ENCODE measurements at places on chromosomes 4 and X. TPM values are rescaled to one million over a fixed set of nuclear protein-coding genes. Genes with fewer than 3 reads are reported as not detected.
A peak's percentile ranks its signal among the peaks of the same experiment; 100 is the strongest.

The TMEM47 gene
- 20.8 TPM for total RNA-seq

The ASMTL gene
- 20.3 TPM for total RNA-seq

The MAP9 gene
- total RNA-seq, result 31.0 TPM

The YY2 gene
- 2.4 TPM for total RNA-seq

The WNK3 gene
- total RNA-seq, result 1.9 TPM

The PRIMPOL gene
- 28.1 TPM for total RNA-seq

The REELD1 gene
- total RNA-seq, result 0.27 TPM

The EPGN gene
- not detected for total RNA-seq

The FHDC1 gene
- total RNA-seq, result 40.4 TPM

The TCP11X2 gene
- total RNA-seq, result not detected

The MAGEA2B gene
- not detected for total RNA-seq

GRCh38 chr4:140172960-140173359 is 19.0 kb upstream of the MAML3 start:
- H3K27ac ChIP-seq, result no peak overlapping the region
- no peaks in the 10 kb centered on the region for H3K4me1 ChIP-seq
- no peak overlapping the region for H3K4me3 ChIP-seq
- H3K36me3 ChIP-seq, result no peaks in the 10 kb centered on the region
- no peaks in the 10 kb centered on the region for H3K27me3 ChIP-seq

DNA sequence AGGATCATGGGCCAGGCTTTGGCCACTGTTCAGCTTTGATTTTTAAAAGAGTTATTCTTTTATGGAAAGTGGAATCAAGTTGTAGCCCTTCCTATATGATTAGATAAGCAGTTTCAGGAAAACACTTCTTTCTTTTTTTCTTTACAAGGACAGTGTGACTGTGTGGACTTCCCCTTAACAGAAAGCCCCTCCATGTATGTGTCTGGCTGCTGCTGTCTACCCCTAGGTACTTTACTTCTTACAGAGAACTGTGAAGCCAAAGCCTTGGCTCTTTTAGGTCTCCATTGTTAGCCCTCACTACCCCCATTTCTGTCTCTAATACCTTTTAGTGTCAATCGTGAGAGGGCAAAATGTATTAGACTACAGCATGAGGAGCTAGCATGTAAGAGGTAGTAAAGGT is 19.1 kb downstream of the VSIG1 start:
- no peaks in the 10 kb centered on the region for H3K4me1 ChIP-seq
- H3K36me3 ChIP-seq, result no peaks in the 10 kb centered on the region
- no peaks in the 10 kb centered on the region for H3K27me3 ChIP-seq

DNA sequence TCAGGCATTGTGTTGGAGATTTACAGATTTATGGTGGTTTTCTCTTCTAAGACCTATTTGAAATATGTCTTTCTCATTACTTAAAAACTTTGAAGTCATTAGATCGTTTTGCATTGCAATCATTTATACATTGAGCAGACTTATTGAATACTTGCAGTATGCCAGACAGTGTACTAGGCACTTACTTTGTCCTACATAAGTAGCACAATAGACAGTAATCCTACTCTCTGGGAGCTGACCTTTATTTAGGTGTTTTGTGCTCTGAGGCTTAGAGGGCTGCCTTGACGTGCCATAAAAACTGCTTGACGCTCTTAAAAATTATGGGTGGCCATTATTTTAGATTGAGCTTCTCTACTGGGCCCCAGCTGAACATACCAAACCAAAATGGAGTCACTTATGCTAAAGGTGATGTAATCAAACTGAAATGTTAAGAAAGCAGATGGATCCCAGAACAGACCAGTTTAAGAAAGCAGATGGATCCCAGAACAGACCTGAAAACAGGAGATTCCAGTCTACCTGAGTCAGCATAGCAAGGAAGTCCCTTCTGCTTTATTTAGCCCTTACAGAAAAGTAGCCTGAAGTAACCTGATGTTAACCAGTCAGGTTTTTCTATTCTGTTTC is 42.4 kb downstream of the PTTG2 start:
- peak overlapping the region; percentile 67 for H3K27ac ChIP-seq
- no peaks in the 10 kb centered on the region for H3K27me3 ChIP-seq
- H3K36me3 ChIP-seq, result no peaks in the 10 kb centered on the region
- peaks cover 31% of the 10 kb centered on the region for H3K4me1 ChIP-seq

- H3K27me3 ChIP-seq, result no peaks in the 10 kb centered on the region
- peaks cover 86% of the 10 kb centered on the region for H3K4me1 ChIP-seq
- H3K36me3 ChIP-seq, result no peaks in the 10 kb centered on the region
- DNase-seq, result no peak
- H3K27ac ChIP-seq, result peak overlapping the region; percentile 56
- H3K4me3 ChIP-seq, result peak overlapping the region; percentile 24
These were observed 5.7 kb downstream of the CD99 start for GRCh38 chrX:2696698-2697215.

- no peaks in the 10 kb centered on the region for H3K36me3 ChIP-seq
- no peak overlapping the region for H3K27ac ChIP-seq
- H3K4me3 ChIP-seq, result no peak overlapping the region
- no peak for DNase-seq
- no peaks in the 10 kb centered on the region for H3K27me3 ChIP-seq
These were observed 100.3 kb upstream of the NDST4 start for GRCh38 chr4:115213716-115214115.

- no peak overlapping the region for H3K27ac ChIP-seq
- no peaks in the 10 kb centered on the region for H3K4me1 ChIP-seq
- H3K4me3 ChIP-seq, result no peak overlapping the region
- no peak for DNase-seq
- H3K36me3 ChIP-seq, result no peaks in the 10 kb centered on the region
These were observed 1382.5 kb downstream of the C4orf33 start for GRCh38 chr4:130478406-130478805.

DNA sequence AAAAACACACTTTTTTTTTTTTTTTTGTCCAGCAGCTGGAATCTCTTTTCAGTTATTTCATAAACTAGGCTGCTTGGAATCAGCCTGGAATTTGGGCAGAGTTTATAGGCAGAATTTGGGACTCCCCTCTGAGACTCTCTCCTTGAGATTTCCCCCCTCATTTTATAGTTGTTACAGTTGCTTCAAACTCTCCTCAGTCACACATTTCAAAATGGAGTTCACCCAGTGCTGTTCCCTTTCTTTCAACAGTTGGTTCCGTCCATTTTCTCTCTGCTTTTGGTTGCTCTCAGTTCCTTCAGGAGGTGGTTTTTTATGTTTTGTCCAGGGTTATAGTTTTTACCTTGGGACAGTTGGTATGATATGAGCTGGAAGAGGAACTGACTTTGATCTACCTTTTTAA is 27.5 kb downstream of the NSD2 start:
- DNase-seq, result no peak
- H3K36me3 ChIP-seq, result peaks cover 13% of the 10 kb centered on the region
- peak overlapping the region; percentile 22 for H3K27ac ChIP-seq
- peaks cover under 1% of the 10 kb centered on the region for H3K4me1 ChIP-seq

DNA sequence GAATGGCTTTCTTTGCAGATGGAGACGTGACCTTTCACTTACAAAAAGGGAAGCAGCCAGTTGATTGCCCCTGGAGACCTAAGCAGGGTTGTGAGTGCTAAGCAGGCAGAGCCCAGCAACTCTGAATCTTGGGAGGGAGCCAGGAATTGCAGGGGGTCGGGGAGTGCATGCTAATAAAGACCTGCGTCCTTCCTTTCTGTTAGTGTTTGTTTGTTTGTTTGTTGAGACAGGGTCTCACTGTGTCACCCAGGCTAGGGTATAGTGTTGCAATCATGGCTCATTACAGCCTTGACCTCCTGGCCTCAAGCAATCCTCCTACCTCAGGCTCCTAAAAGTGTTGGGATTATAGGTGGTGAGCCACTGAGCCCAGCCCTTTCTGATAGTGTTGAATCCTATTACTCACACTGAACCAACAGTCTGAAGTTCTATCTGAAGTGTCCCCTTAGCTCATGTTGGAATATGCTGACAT is 137.4 kb downstream of the CEP135 start:
- no peaks in the 10 kb centered on the region for H3K4me1 ChIP-seq
- H3K36me3 ChIP-seq, result no peaks in the 10 kb centered on the region
- no peak overlapping the region for H3K4me3 ChIP-seq
- H3K27ac ChIP-seq, result no peak overlapping the region
- DNase-seq, result peak; percentile 32

GRCh38 chr4:19438233-19438632 is 813.5 kb upstream of the SLIT2 start:
- no peaks in the 10 kb centered on the region for H3K4me1 ChIP-seq
- no peak for DNase-seq
- no peak overlapping the region for H3K27ac ChIP-seq
- H3K27me3 ChIP-seq, result no peaks in the 10 kb centered on the region

DNA sequence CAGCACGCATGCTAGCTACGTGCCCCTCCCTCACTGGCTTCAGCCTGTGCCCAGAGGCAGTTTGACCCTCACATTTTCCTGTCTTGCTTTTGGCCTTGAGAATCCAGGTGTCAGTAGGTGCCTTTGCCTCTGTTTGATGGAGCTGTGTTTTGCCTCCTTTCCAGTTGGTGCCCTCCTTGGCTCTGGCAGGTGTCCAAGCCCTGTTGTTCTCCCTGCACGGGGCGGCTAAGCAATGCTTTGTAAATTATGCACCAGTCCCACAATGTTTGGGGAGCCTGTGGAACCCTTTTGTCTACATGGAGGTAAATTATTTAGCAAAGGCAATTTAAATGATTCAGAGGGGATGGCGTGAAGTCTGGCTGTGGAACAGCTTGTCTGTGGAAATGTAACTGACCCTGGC is 202.9 kb upstream of the BOD1L1 start:
- H3K27me3 ChIP-seq, result no peaks in the 10 kb centered on the region
- DNase-seq, result no peak
- no peaks in the 10 kb centered on the region for H3K4me1 ChIP-seq
- H3K4me3 ChIP-seq, result no peak overlapping the region
- H3K27ac ChIP-seq, result no peak overlapping the region
- no peaks in the 10 kb centered on the region for H3K36me3 ChIP-seq

DNA sequence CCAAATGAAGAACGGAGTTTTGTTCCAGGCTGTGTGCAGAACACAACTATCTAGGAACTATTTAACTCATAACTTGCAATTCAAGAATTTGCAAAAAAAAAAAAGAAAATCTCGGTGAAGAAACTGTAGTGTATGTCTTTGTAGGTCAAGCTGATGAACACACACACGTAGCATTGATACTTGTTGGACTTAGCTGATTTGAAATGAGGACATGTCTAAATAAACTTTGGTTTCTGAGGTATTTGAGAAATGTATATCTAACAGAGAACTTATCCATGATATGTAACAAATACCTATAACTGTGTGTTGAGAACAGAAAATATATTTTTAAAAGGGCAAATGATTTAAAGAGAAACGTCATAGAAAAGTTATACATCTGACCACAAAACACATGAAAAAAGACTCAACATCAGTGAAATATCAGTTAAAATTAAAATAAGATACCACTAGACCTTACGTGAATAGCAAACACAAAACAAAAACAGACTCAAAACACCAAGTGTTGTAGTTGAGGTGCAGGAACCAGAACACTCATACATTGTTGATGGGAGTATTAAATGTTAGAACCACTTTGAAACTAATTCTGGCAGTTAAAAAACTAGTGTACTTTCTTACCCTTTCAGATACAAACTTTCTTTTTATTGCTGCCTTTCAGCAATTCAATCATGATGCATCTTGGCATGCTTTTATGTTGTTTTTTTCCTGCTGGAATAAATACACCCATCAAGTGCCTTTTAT is 1535.8 kb upstream of the PCDH10 start:
- H3K27ac ChIP-seq, result no peak overlapping the region
- no peaks in the 10 kb centered on the region for H3K4me1 ChIP-seq
- no peaks in the 10 kb centered on the region for H3K36me3 ChIP-seq
- DNase-seq, result no peak
- no peak overlapping the region for H3K4me3 ChIP-seq

DNA sequence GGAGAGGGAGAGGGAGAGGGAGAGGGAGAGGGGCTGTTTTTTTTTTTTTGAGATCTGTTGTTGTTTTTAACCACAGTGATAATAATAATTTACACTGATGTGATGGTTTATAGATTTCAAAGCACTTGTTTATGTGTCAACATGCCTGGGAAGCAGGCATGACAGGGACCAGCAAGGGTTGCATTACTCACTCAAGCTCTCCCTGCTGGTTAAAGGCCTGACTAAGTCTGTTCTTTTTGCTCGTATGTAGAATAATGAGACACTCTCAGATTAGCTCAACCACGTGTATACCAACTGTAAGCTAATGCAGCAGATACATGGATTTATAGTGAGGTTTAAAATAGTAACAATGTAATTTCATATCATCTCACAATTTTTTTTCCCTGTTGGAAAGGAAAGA is 134.6 kb upstream of the BOD1L1 start:
- H3K27ac ChIP-seq, result no peak overlapping the region
- no peak for DNase-seq
- H3K27me3 ChIP-seq, result no peaks in the 10 kb centered on the region
- H3K36me3 ChIP-seq, result no peaks in the 10 kb centered on the region
- H3K4me3 ChIP-seq, result no peak overlapping the region

DNA sequence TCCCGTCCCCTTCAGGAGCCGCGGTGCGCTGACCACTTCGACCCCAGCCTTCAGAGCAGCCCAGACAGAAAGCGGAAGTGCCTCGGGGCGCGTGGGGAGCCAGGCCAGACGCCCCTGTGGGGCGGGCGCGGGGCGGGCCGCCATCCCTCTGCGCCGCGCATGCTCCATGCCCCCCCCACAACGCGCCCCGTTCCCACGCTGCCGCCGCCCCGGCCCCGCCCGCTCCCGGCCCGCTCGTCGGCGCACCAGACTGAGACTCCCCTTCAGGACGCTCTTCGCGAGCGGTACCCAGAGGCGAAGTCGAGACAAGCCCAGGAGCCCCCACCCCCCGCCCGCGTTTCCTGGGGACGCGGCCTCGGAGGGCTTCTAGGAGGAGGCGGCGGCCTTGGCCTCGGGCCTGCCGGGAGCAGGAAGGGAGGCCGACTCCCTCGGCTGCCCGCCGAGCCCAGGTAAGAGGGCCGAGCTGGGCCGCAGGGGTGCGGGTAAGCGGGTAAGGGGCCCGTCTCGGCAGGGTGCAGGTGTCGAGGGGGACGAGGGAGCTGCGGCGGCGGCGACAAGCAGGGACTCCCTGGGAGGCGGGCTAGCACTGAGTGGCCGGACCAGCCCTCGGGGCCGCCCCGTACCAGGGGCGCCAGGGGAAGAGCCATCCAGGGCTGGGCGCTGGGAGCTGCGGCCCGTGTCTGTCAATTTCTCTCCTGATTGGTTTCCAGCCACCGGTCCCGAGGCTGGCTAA is at the start of gene ZFP92:
ZFP92 (plus strand) TSS at position 218 of the 733 bp plus-strand sequence. CDS start 6,851 bp downstream, outside the sequence.
- DNase-seq, result peak; percentile 32
- peaks cover 7% of the 10 kb centered on the region for H3K4me1 ChIP-seq
- no peaks in the 10 kb centered on the region for H3K36me3 ChIP-seq
- H3K27ac ChIP-seq, result no peak within 1 kb of the TSS

DNA sequence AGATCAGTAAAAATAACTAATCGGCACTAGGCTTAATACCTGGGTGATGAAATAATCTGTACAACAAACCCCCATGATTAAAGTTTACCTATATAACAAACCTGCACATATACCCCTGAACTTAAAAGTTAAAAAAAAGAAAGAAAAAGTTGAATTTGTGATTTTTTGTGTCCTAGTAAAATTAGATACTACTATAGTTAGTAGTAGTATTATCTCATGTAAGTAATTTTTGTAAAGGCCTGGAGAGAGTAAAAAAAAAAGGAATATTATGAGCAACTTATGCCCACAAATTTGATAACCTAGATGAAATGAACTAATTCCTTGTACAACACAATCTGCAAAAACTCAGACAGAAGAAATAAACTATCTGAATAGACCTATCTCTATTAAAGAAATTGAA is 25.7 kb upstream of the SLC16A2 start:
- no peaks in the 10 kb centered on the region for H3K27me3 ChIP-seq
- H3K36me3 ChIP-seq, result no peaks in the 10 kb centered on the region
- no peak for DNase-seq
- no peak overlapping the region for H3K4me3 ChIP-seq

GRCh38 chr4:82984459-82984858 is 26.2 kb downstream of the LIN54 start:
- no peaks in the 10 kb centered on the region for H3K27me3 ChIP-seq
- H3K4me3 ChIP-seq, result no peak overlapping the region
- no peak for DNase-seq

Data from transverse colon (tissue), 4 donors.